Fibroblast of lung (primary cell): ENCODE measurements at places on chromosomes 16 and 17. TPM values are rescaled to one million over a fixed set of nuclear protein-coding genes. Genes with fewer than 3 reads are reported as not detected.

DNA sequence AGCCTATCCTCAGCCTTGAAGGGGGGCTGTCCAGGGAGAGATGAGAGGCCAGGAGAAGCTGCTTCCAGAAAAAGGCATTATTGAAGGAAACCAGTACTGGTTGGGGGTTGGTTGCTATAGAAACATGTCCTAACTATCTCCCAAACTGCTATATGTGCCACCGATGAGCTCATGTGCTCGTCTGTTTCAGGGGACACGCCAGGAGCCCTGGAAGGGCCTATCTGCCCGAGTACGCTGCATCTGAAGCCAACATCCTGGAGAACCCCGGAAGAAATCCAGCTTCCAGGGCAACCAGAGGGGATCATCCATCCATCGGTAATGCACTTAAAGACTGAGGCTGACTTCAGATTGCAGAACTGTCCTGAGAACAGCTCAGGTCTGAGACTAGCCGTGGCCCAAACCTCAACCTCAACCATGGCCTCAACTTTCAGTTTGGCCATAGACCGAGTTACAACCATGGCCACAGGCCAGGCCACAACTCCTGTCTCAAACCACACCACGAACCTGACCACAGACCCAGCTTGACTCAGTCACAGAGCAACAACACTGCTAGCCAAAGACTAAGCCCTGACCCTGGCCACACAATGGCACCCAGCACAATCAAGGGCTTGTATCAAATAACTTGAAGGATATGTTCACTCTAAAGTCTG is 10.2 kb downstream of the PITPNM3 start:
- DNase-seq, result peak; percentile 55

DNA sequence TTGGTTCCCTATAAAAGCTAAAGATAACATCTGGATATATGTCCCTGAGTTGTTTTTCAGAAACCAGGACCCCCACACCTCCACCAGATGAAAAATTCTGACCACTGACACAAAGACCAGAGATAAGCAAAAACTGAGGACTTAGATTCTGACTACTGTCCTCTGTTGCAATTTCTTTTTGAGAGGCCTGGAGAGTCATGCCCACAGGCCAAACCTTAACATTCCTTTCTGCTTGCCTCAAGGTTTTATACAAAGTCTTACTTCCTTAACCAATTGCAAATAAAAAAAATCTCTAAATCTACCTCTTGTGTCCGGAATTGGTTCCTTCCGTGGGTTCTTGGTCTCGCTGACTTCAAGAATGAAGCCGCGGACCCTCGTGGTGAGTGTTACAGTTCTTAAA is 228.5 kb downstream of the ABCC12 start:
- no peak for DNase-seq

- DNase-seq, result no peak
These were observed 29.0 kb upstream of the HEATR6 start for GRCh38 chr17:60107526-60108257.

DNA sequence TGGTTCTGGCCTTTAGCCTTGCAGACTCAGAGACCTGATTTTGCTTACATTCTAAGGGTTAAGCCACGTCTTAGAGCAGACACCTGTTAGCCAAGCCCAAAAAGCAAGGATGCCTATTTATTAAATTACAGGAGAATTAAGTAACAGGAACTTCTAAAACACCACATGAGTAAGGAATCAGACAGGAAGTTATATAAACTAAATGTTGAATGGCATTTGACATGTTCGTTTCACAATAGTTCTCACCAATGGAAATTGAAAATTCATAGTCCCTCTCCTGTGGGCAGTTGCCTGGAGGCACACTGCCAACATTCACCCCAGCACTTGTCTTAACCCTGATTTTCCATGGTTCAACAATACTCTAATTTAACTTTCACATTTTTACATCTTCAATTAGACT is 9.0 kb downstream of the KRTAP9-7 start:
- no peak for DNase-seq

GRCh38 chr16:7160093-7160492 is 172.6 kb upstream of the RBFOX1 start:
- DNase-seq, result no peak

- DNase-seq, result peak; percentile 95
These were observed 42.6 kb downstream of the KLHDC4 start for GRCh38 chr16:87723226-87723623.

GRCh38 chr17:77472468-77473310 is 331.9 kb downstream of the SEC14L1 start:
- DNase-seq, result peak; percentile 48

GRCh38 chr17:82974136-82974952 is 105.1 kb upstream of the METRNL start:
- no peak for DNase-seq

GRCh38 chr17:73550556-73550955 is 93.7 kb downstream of the SDK2 start:
- no peak for DNase-seq

DNA sequence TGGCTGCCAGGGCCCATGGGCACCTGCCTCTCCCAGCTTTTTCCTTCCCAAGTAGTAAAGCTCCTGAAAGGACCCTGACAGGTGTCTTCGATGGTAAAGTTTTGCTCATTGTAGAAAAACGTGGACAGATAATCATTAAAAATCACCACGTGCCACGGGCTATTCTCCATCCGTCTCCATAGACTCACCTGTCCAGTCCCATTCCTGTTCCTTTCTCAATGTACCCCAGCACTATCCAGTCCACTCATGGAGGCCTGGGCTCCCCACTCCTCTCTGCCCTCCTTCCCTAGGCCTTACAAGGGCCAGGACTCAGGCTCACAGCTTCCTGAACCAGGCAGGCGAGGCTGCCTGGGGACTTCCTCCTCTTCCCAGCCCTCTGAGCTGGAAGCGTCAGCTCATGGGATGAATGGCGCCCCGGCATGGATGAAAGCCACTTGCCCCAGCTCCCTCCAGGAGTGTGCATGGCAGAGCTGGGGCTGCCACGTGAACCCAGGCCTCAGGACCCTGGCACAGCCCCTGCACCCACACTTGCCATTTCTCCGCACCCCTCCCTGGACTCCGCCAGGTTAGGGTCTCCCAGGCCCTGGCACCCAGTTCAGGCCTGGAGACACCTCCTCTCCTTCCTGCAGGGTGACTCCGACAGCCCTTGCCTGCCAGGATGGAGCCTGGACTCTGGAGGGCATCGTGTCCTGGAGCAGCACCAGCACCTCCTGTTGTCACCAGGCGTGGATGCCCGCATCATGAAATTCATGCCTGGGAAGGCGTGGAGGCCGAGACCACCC is 8.8 kb downstream of the CTRB1 start:
- no peak for DNase-seq

DNA sequence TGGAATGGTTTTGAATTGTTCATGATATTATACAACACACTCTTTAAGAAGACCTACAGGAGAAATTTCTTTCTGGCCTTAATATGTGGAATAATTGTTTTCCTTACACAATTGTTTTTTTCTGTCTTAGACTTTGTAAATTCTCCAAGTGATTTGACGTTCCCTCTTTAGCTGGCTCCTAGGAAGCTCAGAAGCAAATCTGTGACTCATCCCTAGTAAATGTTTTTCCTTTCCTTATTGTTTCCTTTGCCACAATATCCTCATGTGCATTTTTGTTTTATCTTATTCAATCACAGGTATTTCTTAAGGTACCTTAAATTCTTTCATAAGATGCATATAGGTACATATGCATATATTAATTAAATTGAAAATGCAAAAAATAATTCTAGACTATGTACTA is 13.5 kb downstream of the KIAA0753 start:
- peak; percentile 38 for DNase-seq

DNA sequence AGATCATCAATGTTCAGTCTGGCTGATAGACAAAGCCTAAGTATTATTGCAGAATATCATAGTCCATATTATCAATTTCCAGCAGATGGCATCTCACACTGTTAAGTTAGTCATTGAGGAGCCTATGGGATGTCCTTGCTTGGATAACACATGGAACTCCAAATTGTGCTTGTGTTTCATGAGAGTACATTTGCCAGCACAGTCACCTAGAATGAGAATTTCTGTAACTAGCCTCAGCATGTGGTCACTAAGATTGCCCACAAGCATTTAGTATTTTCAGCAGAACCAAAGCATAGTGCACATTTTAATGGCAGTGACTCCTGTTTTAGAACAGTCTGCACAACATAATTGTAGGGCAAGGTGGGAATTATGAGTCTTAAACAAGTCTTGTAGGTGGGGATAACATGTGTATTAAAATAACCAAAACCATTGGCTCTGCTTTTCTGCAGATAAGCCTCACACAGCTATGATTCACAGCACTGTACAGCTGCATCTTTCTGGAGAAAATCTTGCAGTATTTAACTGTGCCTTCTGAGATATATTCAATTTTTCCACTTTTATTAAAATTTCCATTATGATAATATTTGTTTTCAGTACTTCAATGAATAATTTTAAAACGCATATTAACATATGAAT is 882.8 kb upstream of the SOX9 start:
- DNase-seq, result peak; percentile 71

DNA sequence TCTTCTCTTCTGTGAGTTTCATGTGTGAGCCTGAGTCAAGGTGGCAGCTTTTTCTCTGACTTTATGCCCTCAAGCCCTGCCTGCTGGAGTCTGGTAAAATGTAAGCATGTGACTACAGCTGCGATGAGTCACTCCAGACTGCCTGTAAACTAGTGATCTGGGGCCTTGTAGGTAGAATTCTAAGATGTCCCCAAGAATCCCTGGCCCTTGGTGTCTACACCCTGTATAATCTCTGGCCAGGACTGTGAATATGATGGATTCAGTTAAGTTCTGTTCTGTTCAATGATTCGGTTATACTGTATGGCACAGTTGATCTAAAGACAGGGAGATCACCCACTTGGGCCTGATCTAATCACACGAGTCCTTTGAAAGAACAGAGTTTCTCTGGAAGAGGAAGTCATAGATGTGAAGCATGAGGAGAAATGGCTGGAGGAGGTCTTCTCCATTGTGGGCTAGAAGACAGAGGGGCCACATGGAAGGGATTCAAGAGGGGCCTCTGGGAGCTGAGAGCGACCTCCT is 29.8 kb downstream of the PRSS54 start:
- DNase-seq, result peak; percentile 67

- DNase-seq, result no peak
These were observed 66.6 kb upstream of the LHX1 start for GRCh38 chr17:36870720-36870999.

DNA sequence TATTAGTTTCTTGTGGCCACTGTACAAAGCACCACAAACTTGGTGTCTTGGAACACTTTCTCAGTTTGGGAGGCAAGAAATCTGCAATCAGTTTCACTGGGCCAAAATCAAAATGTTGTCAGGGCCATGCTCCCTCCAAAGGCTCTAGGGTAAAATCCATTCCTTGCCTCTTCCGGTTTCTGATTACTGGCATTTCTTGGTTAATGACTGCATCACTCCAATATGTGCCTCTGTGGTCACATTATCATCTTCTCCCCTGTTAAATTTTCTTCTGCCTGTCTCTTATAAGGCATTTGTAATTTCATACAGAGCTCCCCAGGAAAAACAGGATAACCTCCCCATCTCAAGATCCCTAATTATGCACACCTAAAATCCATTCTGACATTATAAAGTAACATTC is 34.8 kb downstream of the ZNF287 start:
- peak; percentile 38 for DNase-seq

DNA sequence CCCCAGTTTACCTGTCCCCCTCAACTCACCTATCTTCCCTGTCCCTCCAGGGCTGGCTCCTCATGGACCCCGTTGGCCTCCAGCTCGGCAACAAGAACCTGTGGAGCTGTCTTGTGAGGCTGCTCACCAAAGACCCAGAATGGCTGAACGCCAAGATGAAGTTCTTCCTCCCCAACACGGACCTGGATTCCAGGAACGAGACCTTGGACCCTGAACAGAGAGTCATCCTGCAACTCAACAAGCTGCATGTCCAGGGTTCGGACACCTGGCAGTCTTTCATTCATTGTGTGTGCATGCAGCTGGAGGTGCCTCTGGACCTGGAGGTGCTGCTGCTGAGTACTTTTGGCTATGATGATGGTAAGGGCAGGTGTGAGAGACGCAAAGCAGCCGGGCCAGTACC is 31.3 kb downstream of the NLRC5 start:
- DNase-seq, result no peak

DNA sequence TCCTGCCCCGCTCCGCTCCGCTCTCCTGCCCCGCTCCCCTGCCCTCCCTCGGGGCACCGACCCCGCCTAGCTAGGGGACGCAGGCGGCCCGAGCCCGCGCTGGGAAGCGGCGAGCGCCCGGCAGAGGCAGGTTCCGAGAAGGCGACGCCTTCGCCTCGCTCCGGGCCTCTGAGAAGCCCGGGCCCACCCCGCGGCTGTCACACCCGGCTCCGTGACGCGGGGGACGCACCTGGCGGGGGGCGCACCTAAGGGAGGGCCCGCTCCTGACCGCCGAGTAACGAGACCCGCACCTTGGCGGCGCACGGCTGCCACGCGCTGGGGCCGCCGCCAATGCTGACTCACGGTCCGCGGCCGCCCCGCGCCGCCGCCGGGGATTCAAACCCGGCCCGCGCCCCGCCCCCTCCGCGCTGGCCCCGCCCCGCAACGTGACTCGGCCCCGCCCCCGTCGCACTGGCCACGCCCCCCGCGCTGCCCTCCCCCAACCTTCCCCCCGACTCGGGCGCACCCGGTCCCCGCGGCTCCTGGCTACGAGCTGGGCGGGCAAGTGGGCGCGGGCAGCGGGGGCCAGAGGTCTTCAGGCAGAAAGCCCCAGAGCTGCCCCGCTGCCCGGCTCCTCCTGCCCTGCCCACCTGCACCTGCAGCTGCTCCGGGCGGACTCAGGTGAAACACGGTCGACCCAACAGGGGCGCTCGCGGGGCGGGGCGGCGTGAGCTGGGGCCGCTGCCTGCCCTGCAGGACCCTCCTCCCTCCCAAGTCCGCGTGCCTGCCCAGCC is 27.8 kb downstream of the GNPTG start:
- peak; percentile 39 for DNase-seq

DNA sequence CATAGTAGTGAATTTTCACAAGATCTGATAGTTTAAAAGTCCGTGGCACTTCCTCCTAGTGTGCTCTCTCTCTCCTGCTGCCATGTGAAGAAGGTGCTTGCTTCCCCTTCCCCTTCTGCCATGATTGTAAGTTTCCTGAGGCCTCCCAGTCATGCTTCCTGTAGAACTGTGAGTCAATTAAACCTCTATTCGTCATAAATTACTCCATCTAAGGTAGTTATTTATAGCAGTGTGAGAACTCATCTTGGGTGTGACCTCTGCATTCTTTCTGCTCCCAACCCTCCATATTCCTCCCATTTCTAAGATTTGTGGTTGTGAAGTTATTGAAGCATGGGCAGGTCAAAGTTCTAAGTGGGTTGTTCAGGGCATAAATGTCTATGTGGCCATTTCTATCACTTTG is 62.1 kb upstream of the ADAMTS18 start:
- DNase-seq, result peak; percentile 32

Gene CACNG5
- total RNA-seq, result not detected in 2 replicates

Gene GAST
- not detected in 2 replicates for total RNA-seq

Gene GRAPL
- under 0.01 and 0.17 TPM in 2 replicates for total RNA-seq

Gene ATP1B2
- total RNA-seq, result 0.33 TPM in 1 of 2 replicates, not detected in the other

Gene CMTM2
- total RNA-seq, result not detected in 2 replicates

Gene AHSP
- not detected in 2 replicates for total RNA-seq

Gene KIF1C
- total RNA-seq, result 52.4 and 86.0 TPM in 2 replicates

Gene ANKRD40
- total RNA-seq, result 34.4 and 34.5 TPM in 2 replicates

Gene SRL
- under 0.01 and 0.17 TPM in 2 replicates for total RNA-seq
